ENCODE measurements at places on chromosomes 7 and 10.

- no peak for DNase-seq
These were observed 1.4 kb downstream of the ANKMY2 start for GRCh38 chr7:16644157-16644556.

GRCh38 chr10:126458466-126458865 lies 70.2 kb upstream of the ADAM12 start:
- DNase-seq = no peak

DNA sequence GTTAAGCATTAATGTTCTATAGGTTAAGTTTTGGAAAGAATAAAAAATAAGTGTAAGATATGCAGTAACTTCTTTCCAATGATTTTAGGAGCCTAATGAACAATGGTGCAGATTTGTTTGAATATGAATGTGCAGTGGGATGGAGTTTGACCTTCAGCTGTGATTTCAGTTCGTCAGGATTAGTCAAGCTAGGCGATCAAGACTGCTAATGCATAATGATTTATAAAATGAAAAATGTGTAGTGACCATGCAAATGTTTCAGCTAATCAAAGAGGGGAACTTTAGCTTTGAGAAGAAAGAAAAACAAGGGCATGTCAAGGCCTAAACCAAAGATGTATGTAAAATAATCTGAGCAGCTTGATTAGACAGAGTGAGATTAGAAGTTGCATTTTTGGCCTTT lies 208.5 kb downstream of the FOXP2 start:
- DNase-seq = no peak

- DNase-seq = no peak
These were observed 55.1 kb downstream of the PDZD8 start for GRCh38 chr10:117320050-117320665.

GRCh38 chr10:17743437-17743836 lies 8.6 kb upstream of the TMEM236 start:
- no peak for DNase-seq

GRCh38 chr10:61933859-61934555 lies 32.5 kb downstream of the ARID5B start:
- no peak for DNase-seq

- no peak for DNase-seq
These were observed 64.0 kb downstream of the OAT start for GRCh38 chr10:124354411-124355382.

DNA sequence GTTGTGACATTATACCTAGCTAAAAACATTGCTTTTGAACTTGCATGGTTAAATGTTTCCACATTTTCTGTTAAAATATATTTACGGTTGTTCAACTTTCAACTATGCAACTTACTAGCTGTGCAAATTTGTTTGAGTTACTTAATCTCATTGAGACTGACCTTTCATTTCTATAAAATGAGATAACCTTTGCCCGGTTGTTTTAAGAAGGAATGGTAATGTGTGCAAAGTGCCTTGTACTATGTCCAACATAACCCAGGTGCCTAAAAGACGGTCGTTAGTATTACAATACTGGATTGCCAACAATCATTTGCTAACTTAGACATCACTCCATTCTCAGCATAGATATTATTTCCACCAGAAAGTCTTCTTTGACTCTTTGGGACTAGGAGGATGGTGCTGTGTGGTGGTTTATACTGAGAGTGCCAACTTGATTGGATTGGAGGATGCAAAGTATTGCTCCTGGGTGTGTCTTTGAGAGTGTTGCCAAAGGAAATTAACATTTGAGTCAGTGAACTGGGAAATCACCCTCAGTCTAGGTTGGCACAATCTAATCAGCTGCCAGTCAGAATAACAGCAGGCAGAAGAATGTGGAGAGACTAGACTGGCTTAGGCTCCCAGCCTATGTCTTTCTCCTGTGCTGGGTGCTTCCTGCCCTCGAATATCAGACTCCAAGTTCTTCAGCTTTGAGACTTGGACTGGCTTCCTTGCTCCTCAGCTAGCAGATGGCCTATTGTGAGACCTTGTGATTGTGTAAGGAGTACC lies 85.2 kb upstream of the PDSS1 start:
- no peak for DNase-seq

- no peak for DNase-seq
These were observed 14.3 kb upstream of the ABCB5 start for GRCh38 chr7:20601121-20601520.

DNA sequence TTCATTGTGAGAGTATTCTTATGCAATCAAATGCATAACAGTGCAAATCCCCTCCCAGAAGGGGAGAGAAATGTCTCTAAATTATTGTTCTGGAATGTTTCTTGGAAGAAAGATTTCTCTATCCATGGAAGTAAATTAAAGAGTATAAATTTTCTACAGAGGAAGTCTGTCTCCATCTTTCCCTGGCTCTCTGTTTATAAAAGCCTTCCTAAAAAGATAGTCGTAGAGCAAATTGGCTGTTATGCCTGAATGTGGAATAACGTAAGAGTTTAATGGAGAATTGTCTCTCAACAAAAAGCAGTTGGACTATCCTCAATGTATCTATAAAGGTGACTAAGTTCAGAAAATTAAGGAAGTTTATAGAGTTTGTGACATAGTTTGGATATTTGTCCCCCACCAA lies 76.3 kb downstream of the GNAT3 start:
- DNase-seq = no peak

DNA sequence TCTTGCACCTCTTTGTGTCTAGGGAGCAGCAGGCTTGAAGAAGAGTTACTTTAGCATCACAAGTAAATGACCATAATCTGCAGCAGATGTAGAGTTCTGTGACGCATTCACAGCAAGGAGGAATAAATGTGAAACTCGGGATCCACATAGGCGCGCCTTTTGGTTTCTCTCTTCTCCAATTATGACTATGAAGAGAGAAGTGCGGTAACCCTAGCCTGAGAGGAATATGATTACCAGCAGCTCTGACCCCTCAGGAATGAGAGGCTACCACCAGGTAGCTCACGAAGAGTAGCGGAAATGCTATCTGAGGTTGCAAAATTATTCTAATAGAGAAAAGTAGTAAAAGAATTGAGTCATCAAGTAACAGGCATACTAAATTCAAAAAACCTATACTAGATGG lies 25.2 kb upstream of the DMTF1 start:
- DNase-seq = no peak

DNA sequence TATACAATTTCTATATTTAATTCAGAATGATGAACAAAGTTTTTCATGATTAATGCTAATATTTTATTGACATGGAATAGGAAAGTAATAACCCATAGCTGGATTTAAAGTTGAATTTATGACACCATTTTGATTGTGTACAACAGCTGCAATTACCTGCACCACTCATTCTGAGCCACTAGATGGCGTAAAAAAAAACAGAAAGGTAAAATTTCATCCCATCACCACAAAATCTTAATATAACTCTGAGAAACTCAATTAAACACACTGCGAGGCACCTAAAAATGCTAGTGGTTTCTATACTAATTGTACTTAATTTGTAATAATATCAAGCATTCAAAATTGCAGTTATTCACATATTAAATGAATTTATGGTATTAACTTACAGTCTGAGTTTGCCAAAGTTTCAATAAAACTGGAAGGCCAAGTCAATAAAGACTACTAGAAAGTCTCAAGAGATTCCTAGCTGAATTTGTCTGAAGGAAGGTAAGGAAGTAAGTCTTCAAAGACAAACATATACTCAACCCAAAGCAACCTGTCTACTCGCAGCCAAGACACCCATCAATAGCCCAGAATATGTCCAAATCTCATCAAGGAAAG lies 182.5 kb downstream of the SKAP2 start:
- no peak for DNase-seq

DNA sequence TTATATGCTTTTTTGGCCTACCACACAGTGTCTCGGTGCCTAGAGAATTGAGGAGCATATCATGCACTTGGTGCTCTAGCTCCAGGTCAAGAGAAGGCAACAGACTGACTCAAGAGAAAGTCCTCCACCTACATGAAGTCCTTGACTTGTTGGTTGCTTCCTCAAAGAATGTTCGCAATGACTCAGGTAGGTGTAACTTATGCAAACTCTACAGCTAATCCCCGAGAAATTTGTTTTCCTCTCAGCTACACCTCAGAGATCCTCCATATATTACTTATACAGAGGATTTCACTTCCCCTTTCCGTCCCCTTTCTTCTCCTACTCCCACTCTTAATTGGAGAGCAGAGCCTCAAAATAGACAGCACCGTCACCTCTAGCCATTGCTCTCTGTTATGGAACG lies 1013.1 kb downstream of the KCNMA1 start:
- DNase-seq = no peak

DNA sequence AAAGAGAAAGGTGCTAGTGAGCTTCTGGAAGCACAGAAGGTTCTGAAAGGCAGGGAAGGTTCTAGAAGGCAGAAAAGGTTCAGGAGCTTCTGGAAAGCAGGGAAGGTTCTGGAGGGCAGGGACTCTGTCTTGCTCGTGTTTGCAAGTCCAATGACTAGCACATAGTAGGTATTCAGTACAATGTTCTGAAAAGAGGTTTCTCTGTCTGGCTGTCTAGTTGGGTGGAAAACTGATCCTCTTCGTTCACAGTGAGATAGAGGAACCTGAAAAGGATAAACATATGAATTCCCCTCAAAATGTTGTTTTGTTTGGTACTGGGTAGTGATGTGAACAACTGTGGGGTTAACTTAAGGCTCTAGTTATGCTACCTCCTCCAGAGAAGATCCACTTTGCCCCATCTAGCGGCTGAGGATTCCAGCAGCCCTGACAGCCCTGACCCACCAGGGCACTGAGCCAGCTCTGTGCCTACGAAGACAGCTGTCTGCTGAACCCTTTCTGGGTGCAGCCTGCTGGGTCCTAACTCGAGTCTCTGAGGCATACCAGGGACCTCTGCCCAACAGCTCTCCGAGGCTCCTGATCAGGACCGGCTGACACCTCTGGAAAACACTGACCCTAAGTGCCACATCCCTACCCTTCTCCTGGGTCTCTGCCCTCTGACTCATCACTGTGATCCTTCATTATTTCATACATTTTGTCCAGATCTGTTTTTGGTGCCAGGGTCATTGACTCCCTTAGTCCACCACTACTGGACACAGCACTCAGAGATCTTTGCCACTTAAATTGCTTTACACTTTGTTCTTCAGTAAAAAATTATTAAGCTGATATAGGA lies 15.4 kb downstream of the PTPRN2 start:
- no peak for DNase-seq

DNA sequence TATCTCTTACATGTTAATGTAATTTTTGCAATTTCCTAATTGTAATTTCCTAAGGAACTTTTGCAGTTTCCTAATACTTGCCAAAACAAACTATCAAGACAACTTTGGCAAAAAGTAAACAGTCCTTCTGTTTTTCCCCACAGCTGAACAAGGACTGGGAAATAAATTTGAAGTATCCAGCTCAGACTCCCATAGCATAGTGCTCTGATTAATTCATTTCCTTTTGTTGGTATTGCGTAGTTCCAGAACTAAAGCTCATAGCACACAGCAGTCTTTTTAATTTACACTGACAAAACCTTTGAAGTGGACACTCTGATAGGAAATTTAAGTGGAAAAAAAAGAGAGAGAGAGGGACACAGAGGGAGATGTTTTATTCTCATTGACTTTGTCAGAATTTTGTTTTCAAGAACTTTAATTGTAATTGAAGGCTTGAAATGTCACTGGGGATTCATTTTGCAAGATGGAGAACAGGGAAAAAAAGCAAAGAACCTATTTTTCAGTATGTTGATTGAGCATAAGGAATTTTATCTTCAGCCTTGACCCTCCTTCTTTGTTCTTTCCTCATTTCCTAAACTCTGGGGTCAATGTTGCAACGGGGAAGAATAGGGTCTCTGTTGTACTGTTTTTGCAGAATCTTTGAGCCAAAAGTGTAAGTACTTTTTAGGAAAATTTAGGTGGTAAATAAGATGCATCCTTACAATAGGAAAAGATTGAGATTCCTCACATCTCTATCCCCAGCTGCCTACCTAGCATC lies 232.2 kb upstream of the NPSR1 start:
- no peak for DNase-seq

GRCh38 chr7:105796365-105796764 lies 80.0 kb downstream of the ATXN7L1 start:
- DNase-seq = no peak

- DNase-seq = no peak
These were observed 8.2 kb upstream of the C1QL3 start for GRCh38 chr10:16529853-16530252.

DNA sequence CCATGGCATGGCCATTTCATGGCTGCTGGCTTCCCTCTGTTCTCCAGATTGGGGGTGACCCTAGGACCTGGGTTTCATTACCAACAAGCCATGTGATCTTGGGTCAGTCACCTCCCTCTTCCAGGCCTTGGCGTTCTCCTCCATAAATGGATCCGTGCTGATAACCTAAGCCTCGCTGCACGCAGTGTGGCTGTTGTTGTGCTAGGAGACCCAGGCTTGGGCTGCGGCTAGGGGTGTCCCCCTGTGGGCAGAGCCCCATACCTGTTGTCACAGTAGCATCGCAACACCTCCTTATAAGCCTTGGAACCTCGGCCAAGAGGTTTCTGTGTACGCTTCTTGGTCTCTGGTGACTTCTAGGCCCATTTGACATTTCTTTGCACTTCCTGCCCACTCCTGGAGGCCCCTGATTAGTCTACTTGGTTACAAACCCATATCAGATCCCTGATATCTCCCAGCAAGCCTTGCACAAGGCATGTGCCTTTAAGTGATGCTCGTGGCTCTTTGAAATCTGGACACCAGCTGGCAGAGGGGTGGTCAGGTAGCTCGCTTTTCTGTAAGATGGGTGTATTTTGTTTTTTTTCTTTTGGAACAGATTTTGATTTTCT lies 23.6 kb downstream of the ZMIZ1 start:
- DNase-seq = no peak

DNA sequence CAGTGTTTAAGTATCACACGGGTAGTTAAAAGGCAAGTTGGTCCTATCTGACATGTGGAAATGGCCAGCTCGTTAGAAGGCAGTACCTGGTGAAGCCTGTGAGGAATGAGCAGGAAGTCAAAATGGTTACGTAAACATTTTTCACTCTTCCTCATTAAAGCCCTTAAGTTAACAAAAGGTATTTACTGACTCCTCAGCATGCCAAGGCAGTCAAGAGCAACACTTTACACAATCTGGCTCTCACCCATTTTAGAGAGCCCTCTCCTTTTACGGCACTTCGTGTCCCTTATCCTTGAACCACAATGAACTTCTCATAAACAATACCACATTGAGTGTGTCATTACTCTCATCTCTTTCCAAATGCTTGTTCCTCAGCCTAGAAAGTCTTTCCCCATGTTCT lies 11.0 kb upstream of the RSBN1L start:
- DNase-seq = no peak

DNA sequence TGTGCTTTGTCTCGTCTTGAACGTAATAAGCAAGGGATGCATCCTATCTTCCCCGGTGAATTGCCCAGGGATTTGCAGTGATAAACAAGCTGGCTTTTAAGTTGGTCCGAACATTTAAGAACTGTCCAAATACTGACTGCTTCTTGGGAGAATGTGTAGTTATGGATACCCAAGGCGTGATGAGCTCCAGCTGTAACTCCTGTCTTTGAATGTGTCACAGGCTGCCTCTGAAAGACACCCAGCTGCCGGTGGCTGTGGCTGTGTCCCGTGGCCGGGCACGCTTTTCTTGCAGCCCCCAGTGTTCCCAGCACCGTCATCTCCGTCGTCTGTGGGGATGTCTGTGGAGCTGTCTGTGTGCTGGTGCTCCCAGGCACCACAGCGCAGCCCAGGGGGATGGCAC lies 118.1 kb downstream of the GLRX3 start:
- DNase-seq = no peak

All from stimulated activated CD8-positive, alpha-beta memory T cell treated with anti-CD3 and anti-CD28 coated beads, Interleukin-4, amount 100 ng/mL, for 1 hour (primary cell).